ENCODE measurements at places on chromosomes 7 and 10.
A peak's percentile ranks its signal among the peaks of the same experiment; 100 is the strongest.

GRCh38 chr7:37495574-37496184, 47.0 kb upstream of the ELMO1 start:
- DNase-seq, result peak; percentile 50

- DNase-seq, result no peak
Measured at GRCh38 chr7:77710861-77711260, 14.6 kb downstream of the RSBN1L start.

- DNase-seq, result no peak
Measured at GRCh38 chr7:124497176-124497575, 268.4 kb downstream of the GPR37 start.

DNA sequence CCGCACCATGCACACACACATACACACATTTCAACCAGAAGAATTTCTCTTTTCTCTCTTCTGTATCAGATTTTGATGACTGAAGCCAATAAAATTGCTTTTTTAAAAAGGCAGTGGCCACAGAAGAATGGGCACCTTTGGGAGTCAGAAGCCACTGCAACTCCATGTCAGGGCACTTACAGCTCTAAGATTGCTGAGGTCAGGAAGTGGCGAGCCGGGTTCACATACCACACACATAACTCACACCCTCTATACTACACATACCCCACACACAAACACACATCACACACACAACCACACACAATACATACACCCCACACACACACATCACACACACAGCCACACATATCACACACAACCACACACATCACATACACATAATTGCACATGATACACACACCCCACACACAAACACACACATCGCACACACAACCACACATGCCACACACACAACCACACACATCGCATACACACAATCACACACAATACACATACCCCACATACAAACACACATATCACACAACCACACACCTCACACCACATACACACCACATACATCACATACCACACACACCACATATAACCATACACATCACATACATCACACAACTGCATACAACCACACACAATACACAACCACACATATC, 31.2 kb downstream of the GPRIN2 start:
- peak; percentile 91 for DNase-seq

- no peak for DNase-seq
Measured at GRCh38 chr10:11336722-11337162, 274.7 kb downstream of the USP6NL start.

GRCh38 chr7:2777898-2778535, 66.1 kb downstream of the GNA12 start:
- DNase-seq, result no peak

- no peak for DNase-seq
Measured at GRCh38 chr10:128316925-128317324, 190.7 kb upstream of the MKI67 start.

- DNase-seq, result peak; percentile 18
Measured at GRCh38 chr10:20415684-20416083, 481.4 kb downstream of the NEBL start.

DNA sequence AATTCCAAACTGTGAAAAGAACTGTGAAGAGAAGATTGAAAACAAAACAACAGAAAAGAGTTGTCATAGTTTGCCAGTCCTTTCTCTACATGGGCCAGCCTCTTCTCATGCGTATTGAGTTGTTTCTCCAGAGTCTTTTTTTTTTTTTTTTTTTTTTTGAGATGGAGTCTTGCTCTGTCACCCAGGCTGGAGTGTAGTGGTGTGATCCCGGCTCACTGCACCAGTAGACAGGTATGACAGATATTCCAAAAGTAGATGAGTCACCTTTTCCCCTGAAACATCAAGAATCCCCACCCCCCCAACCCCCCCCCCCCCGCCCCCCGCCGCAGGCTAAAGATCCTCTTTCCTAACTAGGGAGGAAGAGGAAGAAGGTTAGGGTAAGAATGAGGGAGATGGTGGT, 15.6 kb upstream of the KMT2C start:
- no peak for DNase-seq

- peak; percentile 71 for DNase-seq
Measured at GRCh38 chr10:15571575-15571974, 148.1 kb downstream of the ITGA8 start.

DNA sequence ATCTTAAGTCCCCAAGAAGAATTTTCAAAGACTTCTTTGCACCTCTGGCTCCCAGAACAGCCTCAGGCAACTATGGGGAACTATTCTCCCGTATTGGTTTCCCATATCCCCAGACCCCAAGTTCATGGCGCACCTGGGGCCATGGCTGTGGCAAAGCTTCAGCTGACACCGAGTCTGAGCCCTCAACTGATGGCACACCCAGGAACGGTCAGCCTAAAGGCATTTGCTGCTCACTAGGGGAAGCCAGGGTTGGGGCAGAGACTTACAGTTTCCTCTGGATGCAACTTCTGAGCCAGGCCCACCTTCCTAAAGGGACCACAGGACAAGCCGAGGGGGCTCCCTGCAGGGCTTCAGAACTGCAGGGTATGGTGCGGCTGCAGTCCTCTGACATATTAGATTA, 13.7 kb upstream of the CPA1 start:
- DNase-seq, result no peak

DNA sequence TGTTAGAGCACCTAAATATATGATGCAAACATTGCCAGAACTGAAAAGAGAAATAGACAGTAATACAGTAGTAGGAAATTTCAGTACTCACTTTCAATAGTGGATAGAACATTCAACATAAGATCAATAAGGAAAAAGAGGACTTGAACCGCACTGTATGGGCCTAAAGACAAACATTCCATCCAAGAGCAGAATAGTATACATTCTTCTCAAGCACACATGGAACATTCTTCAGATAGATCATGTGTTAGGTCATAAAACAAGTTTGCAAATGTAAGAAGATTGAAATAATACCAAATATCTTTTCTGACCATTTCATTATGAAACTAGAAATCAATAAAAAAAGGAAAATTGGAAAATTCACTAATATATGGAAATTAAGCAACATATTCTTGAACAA, 185.4 kb upstream of the FOXP2 start:
- peak; percentile 63 for DNase-seq

GRCh38 chr7:85830982-85831381, 644.1 kb upstream of the SEMA3D start:
- DNase-seq, result no peak

DNA sequence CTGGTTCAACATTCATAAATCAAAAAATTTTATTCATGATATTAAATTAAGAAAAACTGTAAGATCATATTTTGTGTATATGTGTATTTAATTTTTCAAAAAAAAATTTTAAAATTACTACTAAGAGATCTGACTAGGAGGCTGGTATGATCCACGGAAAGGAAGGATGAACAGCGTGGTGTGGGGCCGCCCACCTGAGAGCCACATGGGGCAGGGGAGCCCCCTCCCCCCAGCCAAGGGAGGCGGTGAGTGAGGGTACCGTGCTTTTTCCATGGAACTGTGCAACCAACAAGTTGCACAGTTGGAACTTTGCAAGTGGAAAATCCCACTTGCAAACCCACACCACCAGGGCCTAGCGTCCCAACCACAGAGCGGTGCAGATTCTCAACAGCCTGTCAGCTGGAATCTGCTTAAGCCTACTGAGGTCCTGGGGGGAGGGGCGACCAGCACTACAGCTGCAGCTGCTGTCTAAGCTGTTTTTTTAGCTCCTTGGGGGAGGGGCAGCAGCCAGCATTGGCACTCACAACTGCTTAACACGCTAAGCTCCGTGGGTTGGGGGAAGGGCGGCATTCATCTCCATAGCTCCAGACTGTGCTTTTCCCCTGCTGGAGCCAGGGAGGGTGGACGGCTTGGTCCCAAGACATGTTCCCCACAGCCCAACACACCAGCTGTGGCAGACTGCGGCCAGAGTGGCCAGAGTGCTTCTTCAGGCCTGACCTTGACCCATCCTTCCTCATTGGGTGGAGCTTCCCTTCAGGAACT, 94.2 kb upstream of the IGFBP3 start:
- peak; percentile 74 for DNase-seq

DNA sequence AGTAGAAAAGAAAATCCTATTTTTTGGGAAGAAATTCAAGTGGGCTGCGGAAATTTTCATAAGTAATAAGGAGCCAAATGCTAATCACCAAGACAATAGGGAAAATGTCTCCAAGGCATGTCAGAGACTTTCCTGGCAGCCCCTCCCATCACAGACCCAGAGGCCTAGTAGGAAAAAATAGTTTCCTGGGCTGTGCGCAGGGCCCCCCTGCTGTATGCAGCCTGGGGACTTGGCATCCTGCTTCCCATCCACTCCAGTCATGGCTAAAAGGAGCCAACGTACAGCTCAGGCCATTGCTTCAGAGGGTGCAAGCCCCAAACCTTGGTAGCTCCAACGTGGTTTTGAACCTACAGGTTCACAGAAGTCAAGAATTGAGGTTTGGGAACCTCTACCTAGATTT, 12.8 kb upstream of the POT1 start:
- DNase-seq, result no peak

DNA sequence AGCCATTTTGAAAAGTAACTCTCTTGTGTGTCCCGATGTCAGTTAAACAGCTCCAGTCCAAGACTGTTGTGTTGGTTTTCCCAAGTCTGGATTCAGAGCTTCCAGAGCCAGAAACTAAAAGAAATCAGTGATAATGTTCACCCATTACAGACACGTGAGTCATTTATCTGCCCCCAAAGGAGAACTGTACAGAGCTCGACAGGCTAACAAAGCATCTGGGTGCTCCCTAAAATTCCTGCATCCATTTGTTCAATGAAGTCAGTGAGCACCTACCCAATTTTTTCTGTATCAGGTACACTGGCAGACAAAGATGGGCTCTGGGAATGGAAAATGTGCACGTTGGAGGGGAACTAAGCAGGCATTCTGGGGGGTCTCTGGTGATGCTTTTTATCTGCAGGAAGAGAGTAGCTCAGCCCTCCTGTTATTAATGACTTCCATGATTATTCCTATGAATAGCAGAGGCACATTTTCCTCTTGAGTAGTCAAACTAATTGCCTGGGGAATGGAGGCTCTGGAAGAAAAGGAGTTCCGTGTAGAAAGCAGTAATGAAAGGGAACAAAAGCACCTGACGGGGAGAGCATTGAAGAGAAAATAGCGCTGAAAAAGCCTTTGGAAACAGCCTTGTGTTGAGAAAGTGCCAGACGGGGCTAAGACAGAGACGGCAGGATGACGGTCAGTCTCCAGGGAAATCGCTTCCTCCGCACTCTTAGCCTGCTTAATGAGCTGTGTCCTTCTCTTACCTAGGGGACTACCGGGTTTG, 75.3 kb downstream of the GAD2 start:
- no peak for DNase-seq

- DNase-seq, result peak; percentile 58
Measured at GRCh38 chr7:93160410-93160809, 12.2 kb upstream of the SAMD9L start.

GRCh38 chr7:39528849-39529248, 37.4 kb upstream of the YAE1 start:
- no peak for DNase-seq
